ENCODE measurements at places on chromosomes 11 and 22. TPM values are rescaled to one million over a fixed set of nuclear protein-coding genes. Genes with fewer than 3 reads are reported as not detected.

- DNase-seq, result no peak
These were observed 302.0 kb downstream of the TBC1D22A start for GRCh38 chr22:47064416-47064815.

GRCh38 chr22:27782088-27782487 lies 19.5 kb downstream of the MN1 start:
- DNase-seq, result peak; percentile 40

The MRGPRF gene
- 16.2 TPM for total RNA-seq

GRCh38 chr11:69131644-69132300 lies 24.0 kb upstream of the SMIM38 start:
- DNase-seq, result no peak

- no peak for DNase-seq
These were observed 38.0 kb downstream of the PHF21B start for GRCh38 chr22:44971651-44972362.

DNA sequence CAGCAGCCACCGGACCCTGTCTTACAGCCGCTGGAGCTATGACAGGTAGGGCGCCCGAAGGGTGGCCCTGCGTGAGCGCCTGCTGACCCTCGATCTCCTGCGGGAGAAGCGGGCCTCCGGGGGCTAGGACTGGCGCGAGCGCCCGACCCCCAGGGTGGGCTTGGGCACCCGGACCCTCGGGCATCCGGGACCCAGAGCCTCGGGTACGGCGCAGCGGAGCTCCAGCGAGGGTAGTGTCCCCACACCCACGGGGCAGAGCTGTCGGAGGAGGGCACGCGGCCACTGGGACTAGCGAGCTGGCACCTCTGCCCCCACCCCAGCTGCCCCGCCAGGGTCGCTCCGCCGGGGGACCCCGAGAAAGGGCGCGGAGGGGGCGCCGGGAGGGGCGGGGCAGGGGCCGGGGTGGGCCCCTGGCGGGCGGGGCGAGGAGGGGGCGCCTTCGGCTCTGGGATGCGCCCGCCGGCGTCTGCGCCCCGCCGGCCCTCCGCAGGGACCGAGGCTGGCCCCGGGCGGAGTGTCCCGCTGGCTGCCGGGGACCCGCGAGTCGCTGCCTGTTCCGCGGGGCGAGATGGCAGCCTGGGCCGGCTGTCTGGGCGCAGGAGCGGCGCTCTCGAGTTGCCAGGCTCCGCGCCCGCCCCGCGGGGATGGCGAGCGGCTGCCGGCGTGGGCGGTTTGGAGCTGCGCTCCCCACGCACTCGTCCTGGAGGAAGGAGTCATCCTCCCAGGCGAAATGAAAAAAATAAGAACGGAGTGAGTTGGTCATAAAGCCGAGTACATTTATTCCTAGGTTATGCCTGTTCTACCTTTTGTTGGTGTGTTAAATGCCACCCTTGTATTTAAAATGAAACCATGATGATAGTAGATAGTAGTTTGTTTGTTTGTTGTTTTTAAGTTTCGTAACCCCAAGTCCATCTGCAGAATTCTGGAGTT lies 32.4 kb downstream of the EIF3F start:
- DNase-seq, result no peak

GRCh38 chr22:46436595-46437175 lies 100.7 kb downstream of the CELSR1 start:
- no peak for DNase-seq

The ENTHD1 gene
- total RNA-seq, result not detected

DNA sequence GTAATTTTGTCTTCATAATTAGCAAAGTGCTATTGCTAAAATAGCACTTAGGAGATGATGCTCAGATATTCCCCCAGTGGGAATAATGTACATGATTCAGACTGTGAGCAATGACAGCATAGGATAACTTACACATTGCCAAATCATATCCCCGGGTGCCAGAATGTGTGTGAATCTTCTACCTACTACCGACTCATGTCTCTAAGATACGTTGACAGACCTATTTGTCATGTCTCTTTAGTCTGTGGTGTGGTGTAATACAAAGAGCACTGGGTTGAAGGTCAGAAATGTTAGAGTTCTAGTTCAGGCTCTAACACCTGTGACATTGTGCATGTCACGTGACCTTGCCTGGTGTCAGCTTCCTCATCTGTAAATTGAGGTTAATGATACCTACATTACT lies 31.0 kb upstream of the PICALM start:
- no peak for DNase-seq

The TMEM121B gene
- total RNA-seq, result 0.10 TPM

- no peak for DNase-seq
These were observed 15.6 kb downstream of the MOV10L1 start for GRCh38 chr22:50105208-50106100.

DNA sequence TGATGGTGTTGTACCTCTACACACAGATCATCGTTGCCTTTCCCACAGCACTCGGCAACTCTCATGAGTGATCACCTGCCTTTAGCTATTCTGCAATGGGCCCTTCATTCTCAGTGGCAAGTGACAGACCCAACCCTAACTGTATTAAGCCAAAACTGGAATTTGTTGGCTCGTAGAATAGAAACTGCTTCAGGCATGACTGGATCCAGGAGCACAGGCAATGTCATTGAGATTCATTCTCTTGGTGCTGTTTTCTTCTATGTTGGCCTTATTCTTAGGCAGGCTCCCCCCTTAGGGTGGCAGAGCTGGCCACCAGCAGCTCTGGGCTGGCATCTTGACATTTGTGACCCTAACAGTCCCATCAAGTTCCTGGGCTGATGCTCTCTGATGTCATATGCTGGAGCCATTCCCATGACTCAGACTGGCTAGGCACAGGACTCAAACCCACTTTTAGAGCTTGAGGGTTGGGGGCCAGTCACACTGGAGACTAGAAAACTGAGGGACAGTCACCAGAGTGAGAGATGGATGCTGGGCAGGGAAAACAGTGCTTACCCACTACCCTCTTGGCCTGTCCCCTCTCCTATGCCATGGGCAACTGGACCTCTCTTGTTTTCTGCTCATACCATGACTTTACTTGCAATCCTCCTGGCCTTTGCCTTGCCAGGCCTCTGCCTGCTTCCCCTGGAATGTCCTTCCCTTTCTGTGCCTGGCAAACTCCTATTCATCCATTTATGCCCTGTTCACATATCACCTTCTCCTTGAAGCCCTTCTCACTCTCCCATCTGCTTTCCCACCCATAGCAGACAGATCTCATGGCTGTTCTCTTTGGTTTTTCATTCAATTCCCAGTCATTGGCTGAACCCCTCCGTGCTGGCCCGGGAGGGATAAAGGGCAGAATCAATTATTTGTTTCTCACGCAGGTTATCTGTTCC lies 7.1 kb upstream of the CDC42EP2 start:
- no peak for DNase-seq

DNA sequence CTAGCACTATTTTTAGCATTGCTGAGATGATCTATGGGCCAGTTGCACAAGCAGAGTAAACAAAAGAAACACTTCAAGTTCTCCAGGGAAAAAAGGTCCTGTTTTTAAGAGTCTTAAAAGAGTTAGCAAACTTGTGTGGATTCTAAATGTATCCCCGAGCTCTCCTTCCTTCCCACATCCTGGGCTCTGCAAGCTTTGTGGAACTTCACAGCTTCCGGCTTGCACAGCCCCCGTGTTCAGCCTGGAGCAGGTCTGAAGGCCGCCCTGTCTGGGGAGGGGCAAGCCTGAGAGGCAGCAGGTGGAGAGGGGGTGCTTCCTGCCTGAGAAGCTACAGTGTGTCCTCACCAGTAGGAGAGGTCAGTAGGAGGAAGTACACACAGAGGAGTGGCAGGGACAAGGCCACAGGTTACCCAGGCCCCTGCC lies 35.1 kb upstream of the SUSD2 start:
- peak; percentile 92 for DNase-seq

DNA sequence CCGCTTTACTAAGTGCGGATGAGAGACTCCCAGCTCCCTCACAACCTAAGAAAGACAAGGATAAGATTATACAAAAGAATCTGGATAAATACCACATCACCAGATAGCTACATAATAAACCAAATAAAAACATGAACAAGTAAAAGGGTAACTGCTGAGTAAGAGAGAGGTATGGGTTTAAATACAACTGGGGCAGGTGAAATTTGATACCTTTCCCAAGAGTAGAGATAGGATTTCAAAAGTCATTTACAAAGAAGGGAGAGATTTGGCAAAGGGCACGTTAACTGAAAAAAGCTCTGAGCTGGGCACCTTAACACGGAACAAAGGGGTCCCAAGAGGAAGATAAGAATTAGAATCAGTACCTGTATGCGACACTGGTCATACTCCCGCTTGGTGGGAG lies 1.7 kb downstream of the UBXN1 start:
- no peak for DNase-seq

GRCh38 chr22:39135092-39135896 lies 17.2 kb downstream of the CBX7 start:
- DNase-seq, result no peak

The APOA4 gene
- not detected for total RNA-seq
